Nucleus accumbens (tissue), 56 donors: ENCODE measurements at places on chromosomes 1 and 21.

DNA sequence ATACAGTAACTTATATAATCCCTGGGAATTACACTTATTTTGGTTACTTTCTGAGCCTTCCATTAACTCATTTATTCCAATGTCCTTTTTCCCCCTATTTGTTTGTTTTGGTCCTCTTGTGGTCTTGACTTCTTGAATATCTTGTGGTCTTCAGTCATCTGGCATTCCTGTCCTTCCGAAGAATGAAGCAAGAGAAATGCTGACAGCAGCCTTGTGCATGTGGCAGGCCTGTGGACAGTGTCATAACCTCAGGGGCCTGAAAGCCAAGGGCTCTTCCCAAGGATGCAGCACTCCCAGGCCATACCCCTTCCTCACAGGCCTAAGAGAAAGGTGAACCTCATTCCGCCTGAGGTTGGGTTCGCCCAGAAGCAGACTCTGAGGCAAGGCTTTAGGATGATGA is 470.2 kb downstream of the DISC1 start:
- DNase-seq, result no peak

DNA sequence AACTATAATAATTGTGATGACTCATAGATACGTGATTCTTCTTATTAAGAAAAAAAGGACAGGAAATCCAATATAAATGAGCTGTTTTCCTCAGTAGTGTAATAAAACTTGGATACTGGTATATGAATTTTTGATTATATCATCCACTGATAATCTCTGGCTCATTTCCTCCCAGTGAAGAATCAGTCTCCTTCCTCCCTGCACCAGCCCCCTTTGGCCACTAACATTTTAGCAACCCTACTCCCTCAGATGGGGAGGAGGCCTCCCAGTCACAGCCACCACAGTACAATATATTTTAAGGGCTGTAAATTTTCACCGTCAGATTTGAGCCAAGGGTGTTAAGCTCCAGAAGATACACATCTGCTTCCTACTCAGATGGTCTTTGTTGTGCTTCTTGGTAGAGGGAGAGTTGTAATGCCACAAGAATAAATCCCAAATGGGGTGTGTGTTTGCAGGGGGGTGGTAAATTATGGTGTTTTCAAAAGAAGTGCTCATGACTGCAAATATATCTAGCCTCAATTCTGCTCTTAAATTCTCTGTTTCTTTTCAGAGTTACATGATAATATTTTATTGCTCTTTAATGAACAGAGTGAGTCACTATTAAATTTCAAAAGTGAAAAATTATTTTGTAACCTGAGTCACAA is 153.5 kb downstream of the HLX start:
- DNase-seq, result no peak

GRCh38 chr1:65691972-65692371 is 100.7 kb upstream of the PDE4B start:
- DNase-seq, result no peak

DNA sequence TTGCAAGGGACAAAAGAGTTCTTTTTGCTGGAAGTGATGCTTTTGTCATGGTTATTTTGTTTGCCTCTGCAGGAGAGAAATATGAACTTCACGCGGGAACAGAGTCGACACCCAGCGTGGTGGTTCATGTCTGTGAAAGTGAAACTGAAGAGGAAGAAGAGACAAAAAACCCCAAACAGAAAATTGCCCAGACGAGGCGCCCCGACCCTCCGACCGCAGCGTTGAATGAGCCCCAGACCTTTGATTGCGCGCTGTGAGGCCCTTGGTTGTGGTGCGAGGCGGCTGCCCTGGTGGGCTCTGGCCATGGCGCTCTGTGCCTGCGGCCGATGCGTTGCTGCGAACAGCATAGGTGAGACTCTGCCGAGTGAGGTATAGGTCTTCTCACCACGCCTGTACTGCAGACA is 20.9 kb upstream of the NCMAP start:
- no peak for DNase-seq

- DNase-seq, result no peak
Observed at GRCh38 chr1:220153147-220153546, 59.2 kb downstream of the IARS2 start.

GRCh38 chr1:243325305-243325890 is 69.6 kb downstream of the SDCCAG8 start:
- no peak for DNase-seq

- DNase-seq, result no peak
Observed at GRCh38 chr21:35924714-35925301, 135.5 kb downstream of the SETD4 start.

GRCh38 chr1:220067269-220068204 is 21.2 kb upstream of the EPRS1 start:
- DNase-seq, result no peak

DNA sequence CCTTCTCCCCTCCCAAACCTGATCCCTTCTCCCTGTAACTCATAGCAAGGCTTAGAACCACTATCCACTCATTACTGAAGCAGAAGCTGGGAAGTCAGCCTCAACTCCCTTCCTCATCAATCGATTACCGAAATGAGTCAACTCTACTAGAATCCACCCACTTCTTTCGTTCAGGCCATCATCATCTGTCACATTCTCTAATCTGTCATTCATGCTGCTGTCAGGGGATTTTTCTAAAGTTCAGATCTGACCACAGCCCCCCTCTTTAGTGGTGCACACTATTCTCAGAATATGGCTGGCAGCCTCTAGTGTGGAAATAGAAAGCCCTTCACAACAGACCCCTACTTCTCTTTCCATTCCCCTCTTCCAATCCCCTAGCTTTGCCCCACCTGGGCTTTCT is 5.1 kb downstream of the NT5C1A start:
- DNase-seq, result no peak

DNA sequence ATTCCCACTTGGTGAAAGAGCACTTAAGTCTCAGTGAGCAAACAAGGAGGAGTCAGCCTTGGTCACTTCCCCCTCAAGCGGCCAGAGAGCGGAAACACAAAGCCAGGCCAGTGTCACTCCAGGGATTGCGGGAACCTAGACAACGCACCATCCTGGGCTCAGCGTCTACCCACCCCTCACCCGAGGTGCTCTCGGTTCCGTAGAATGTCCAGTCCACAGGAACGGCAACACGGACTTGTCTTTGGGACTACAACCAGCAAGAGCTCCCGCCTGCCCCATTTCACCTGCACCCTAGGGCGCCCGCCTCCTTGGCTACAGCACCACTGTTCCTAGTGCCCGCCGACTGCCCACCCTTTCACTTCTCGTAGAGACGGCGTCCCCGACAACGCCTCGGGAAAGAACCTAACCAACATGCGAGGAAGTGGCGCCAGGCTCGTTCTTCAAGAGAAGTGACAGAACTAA is 509 bp downstream of the GDAP2 start:
- peak; percentile 68 for DNase-seq

DNA sequence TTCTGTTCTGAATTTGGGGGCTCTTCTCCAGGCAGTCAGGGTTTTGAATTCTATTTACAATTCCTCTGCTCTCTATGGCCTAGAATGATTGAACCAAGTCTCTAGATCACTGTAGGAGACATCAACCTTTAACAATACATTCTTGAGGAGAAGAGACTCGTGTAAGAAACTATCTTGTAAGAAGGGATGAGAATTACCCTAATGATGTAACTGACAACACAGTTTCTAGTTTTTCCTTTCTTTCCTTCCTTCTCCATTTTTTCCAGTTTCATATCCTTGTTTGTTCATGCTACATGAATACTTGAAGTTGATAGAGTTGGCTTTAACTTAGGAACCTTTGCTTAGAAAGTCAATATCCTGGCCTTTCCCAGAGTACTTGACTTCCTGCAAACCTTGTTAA is 1.3 kb upstream of the ATP1A1 start:
- DNase-seq, result no peak

- DNase-seq, result no peak
Observed at GRCh38 chr1:117436513-117436912, 69.3 kb downstream of the MAN1A2 start.

DNA sequence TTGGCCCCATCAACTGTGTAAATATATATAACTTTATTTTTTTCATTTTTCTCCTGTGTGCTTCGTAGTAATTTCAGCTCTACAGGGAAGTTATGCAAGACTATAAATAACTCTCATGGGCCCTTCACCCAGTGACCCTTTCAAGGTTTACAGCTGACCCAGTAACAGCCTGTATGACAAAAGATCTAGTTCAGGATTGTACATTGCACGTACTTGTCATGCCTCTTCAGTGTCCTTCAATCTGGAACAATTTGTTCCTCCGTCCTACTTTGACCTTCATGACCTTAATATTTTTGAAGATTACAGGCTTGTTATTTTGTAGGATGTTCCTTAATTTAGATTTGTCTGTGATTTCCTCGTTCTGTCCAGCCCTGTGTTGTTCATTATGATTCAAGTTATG is 40.5 kb downstream of the BRINP2 start:
- no peak for DNase-seq

DNA sequence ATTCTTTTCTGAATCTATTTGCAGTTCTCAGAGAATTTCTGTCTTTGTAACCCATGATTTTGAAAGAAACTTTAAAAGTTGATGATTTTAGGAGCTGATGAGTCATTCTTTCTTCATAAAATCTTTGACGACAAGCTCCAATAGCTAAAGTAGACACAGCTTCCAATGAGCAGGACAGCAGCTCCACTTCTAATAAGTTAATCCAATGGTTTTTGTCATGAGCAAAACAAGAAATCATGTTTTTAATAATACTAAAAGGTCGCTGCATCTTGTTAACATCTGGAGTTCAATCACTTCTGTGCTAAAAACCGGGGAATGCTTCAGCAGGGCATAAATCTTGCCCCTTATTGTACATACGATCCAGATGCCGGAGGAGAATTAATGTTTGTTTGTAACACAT is 48.9 kb upstream of the GORAB start:
- DNase-seq, result no peak

- DNase-seq, result no peak
Observed at GRCh38 chr1:117814856-117815797, 114.3 kb downstream of the GDAP2 start.

DNA sequence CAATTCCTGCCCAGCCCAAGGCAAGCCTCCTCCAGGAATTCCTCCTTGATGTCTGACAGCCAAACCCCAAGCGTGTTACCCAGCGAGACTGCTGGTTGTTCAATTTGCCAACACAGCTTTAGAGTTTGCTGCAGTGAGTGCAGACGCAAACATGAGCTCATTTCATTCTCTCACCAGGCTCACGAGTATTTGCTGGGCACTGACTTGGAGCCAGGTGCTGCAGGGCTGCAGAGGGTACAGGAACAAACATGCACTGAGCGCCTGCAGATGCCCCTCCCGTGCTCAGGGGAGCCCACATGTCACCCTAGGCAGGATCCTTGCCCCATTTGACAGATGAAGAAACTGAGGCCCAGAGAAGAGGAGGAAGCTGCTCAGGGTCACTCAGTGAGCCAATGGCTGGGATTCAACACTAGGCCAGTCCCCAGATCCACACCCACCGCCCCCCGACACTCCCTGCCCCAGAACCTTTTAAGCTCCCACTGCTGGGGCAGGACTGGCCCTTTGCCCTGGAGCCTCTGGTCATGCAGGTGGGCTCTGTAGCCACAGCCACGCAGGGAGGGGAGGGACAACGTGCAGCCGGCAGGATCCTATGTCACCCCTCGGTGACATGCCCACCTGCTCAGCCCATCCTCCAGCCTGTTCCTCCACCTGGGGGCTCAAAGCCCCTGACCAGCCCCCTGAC is 363.7 kb downstream of the MATN1 start:
- no peak for DNase-seq

GRCh38 chr1:169250795-169251194 is 116.8 kb downstream of the NME7 start:
- no peak for DNase-seq

DNA sequence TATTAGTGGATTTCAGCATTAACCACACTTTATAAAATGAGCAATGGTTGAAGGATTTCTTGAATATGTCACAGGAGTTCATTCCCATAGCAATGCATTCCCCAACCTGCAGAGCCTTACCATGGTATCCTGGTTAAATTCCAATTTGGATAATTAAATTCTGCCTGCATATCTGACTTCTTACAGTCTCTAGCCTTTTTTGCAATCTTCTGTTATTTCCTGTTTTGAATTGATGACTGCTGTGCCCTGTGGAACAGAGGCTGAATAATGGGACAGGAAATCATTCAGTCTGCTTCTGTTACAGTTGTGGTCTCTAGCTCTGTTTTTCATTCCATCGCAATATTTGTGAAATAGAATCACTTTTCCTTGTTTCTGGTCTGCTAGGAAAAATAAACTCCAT is 1823.9 kb downstream of the PLA2G4A start:
- no peak for DNase-seq

GRCh38 chr1:6889875-6890480 is 104.7 kb downstream of the CAMTA1 start:
- no peak for DNase-seq

DNA sequence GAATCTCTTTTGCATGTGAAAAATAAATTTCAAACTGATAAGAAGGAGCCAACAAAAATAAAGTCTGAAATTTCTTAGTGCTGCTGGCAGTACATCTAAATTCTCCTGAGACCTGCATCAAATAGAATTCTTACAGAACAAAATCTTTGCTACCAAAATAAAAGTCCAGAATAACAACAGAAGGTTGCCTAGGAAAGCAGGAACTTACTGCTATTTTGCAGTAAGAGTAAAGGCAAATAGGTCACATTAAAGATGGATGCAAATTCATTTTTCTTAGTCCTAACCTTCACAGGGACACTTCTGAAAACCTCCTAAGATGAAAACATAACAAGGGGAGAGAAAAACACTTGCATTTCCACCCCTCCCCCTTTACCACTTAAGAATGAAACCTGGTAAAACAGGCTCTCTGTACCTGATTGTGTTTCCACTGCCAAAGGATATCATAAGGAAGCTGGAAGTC is 59.0 kb downstream of the RUSC1 start:
- no peak for DNase-seq

GRCh38 chr1:106268070-106268469 is 788.4 kb upstream of the PRMT6 start:
- DNase-seq, result no peak

GRCh38 chr1:2174348-2175054 is 20.1 kb downstream of the FAAP20 start:
- no peak for DNase-seq

DNA sequence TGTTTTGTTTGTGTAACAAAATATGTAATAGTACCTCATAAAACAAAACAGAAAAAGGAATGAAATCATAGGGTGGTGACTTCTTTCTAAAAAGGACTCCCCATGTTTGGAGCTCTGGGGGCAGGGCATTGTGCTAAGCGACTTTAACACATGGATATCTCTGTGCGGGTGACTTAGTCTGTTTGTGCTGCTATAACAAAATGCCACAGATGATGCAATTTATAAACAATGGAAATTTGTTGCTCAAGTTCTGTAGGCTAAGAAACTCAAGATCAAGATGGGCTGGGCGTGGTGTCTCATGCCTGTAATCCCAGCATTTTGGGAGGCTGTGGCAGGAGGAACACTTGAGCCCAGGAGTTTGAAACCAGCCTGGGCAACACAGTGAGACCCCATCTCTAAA is 85.4 kb upstream of the SIM2 start:
- DNase-seq, result no peak

DNA sequence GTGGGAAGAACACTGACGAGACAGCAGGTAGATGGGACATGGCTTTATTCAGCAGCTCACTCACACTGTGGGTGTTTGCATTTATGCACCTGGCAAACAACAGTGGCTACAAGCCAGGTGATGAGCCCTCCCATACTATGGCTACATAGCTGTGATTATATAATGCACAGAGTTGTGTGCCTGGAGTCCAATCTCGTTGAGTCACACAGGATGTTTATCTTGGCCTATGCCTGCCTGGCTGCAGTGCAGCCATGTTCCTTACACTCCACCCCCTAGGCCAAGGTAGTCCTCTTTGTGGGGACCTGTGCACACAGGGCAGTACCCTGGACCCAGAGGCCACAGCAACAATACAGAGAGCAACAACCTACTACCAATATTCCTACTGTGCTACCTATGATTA is 1643.8 kb downstream of the MRPL39 start:
- DNase-seq, result no peak

- no peak for DNase-seq
Observed at GRCh38 chr1:34362949-34363348, 186.2 kb downstream of the C1orf94 start.

- no peak for DNase-seq
Observed at GRCh38 chr1:84479998-84480397, 932 bp downstream of the RPF1 start.
